ENCODE measurements at places on chromosomes 6 and 20.

GRCh38 chr6:21593412-21593926 lies at the start of gene SOX4:
Gene SOX4, plus strand, starts transcription at chr6:21593751. Its CDS starts 784 bp downstream, at chr6:21594535.
- DNase-seq, result peak; percentile 95

- no peak for DNase-seq
These were observed 33.9 kb downstream of the SLC17A4 start for GRCh38 chr6:25788305-25788922.

GRCh38 chr6:137975188-137975940 lies 108.3 kb downstream of the TNFAIP3 start:
- no peak for DNase-seq

DNA sequence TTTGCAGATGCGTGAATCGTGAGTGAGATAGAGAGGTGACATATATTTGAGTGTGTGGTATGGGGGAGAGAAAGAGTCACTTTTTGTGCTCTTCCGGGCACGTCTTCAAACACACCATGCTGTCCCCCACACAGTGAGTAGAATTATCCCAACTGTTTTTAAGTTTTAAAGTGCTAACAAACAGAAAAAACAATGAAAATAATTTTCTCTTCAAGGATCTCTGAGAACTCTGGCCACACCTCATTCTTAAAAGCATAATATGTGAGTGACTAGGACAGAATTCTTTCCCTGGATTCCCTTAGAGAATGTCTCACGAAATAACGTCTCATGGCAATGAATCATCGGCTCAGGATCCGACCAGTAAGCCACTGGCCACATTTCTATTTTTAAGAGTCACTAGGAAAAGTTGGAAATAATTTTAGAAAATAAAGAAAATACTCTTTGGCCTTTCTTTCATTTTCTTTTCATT lies 235.7 kb upstream of the ZNF217 start:
- DNase-seq, result no peak

GRCh38 chr6:36402481-36402880 lies 15.0 kb upstream of the ETV7 start:
- no peak for DNase-seq

- no peak for DNase-seq
These were observed 98.4 kb upstream of the DUSP22 start for GRCh38 chr6:193773-194310.

DNA sequence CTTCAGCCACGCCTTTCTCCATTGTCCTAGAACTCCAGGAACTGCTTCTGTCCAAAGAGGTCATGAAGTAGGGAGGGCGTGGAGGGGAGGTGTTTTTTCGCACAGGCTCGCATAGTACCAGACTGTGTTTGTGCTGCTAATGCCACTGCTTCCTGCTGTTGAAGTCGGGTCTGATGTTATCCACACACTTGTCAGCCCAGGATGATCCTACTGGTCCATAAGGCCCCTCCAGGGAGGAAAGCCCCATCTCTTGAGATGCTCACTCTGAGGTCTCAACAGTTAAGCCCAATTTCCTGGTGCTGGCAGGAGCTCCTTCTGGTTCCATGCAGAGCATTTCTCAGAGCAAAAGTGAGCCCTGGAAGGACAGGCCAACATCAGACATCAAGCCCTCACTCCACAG lies 65.6 kb downstream of the C6orf118 start:
- no peak for DNase-seq

DNA sequence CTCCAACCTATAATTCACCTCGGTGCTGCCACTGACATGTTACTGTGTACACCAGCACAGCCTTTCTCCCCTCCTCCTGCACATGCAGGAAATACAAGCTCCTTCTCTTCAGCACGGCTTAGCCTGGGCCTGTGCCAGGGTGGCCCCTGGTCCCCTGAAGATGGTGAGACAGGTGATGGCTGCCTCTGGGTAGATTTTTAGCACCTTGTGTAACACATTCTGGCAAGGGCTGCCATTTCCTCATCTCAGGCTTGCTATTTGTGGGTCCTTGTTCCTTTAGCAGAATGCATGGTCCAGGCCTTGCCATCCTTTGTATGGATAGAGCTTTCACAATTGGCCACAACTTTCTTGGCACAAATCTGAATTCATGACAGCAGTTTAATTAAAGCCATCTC lies 151.3 kb downstream of the CDC5L start:
- peak; percentile 18 for DNase-seq

GRCh38 chr20:46943861-46944591 lies 49.4 kb downstream of the EYA2 start:
- no peak for DNase-seq
